ENCODE measurements at places on chromosomes 2 and 18.

DNA sequence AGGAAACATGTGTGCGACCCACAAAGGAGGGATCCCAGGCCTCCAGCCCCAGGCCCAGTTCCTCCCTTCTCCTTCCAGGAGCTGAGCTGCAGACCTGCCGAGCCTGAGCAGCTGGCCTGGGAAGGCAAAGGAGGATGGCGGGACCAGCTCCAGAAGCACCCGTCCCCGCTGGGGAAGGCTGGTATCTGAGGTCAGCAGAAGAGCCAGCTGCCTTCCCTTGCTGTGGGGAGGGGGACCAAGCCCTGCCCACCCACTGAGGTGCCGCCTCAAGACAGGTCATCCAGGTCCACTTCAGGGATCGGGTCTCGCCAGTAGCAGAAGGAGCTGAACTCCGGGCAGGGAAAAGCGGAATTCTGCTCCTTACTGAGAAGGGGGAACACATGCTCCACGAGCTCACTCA, 73.2 kb downstream of the EMILIN2 start:
- DNase-seq: no peak

- DNase-seq: no peak
Observed at GRCh38 chr2:136016836-136017235, 31.4 kb upstream of the DARS1 start.

GRCh38 chr2:65607662-65608305, 175.4 kb upstream of the SPRED2 start:
- DNase-seq: no peak

DNA sequence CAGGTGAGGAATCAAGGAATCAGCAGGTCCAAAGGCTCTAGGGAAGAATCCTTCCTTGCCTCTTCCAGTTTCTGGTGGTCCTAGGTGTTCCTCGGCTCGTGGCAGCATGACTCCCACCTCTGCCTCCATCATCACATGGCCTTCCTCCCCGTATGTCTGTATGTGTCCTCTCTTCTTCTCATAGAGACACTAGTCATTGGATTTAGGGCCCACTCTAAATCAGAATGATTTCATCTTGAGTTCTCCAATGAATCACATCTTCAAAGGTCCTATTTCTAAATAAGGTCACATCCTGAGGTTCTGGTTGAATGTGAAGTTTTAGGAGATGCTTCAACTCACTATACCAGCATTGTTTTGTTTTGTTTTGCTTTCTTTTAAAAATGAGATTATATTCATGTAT, 11.1 kb upstream of the AGFG1 start:
- no peak for DNase-seq

DNA sequence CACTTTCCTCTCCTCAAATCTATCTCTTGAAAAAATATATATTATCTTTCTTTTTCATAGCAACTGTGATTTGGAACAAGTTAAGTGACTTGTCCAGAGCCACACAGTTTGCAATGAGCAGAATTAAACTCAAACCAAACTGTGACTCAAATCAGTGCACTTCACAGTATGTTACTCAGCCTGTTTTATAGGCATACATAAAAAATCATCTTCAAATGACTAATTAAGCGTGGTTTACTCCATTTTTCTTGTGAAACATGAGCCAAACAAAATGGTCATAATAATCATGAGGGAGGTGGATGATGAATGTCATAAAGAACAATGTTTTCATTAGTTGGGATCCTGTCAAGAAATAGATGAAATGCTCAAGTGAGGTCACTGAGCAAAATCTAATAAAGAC, 6.1 kb upstream of the CCDC178 start:
- no peak for DNase-seq

GRCh38 chr18:32271672-32272208, 81.9 kb downstream of the MEP1B start:
- DNase-seq: no peak

GRCh38 chr18:21481739-21482138, 118.8 kb downstream of the ESCO1 start:
- DNase-seq: no peak

- DNase-seq: no peak
Observed at GRCh38 chr2:194346193-194346592, 1310.8 kb upstream of the SLC39A10 start.

DNA sequence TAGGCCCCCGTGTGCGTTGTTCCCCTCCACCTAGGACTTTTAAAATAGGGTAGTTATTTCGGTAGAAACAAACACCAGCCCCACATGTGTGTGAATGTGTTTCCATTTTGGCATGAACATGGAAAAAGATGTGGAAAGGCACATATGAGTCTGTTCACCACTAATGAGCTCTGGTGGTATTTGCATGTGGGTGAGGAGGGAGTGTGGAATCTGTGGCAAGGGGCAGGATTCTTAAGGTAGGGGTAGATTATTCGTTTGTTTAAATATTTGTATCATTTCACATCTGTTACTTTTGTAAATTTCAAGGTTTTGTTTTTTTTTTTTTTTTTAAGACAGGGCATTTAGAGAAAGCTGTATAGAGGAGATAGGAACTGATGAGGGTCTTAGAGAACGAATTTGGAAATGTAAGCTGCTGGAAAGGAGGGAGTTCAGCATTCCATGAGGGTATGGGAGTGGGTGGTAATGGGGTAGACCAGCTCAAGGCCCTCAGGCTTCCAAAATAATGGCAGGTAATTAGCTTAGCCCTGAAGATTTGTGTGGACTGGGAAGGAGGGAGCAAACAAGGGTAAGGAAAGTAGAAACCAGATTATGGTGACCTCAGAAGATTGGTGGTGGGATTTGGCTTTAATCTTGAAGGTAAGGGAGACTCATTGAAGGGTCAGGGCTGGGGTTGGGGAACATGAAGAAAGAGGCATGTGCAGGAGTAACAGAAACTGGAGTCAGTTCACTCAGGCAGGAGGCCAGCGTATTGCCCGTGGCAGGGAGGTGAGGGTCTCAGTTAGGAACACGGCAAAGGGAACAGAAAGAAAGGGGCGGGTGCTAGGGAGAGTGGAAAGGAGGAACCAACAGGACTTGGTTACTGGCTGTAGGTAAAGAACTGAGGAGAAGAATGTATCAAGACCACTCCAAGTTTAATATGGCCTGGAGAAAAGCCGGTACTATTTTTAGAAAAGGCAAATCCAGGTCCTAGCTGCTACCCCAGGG, 123.6 kb downstream of the PLB1 start:
- DNase-seq: no peak

DNA sequence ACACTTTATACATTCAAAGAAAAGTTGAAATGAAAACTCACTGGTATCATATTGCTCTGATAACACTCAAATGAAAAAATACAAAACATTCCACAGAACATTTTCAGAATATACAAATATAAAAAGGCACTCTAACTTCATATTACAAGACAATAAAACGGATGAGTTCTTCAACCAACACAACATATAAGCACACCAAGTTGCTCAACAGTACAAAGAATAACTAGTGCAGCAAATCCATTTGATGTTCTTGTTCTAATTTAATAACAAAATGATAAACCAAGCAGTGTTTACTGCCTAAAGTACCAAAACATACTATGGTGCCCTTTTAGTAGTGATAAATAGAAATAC, 60.8 kb upstream of the PGAP1 start:
- no peak for DNase-seq

GRCh38 chr2:19536136-19536535, 177.7 kb upstream of the OSR1 start:
- peak; percentile 61 for DNase-seq

GRCh38 chr2:198327526-198327925, 523.1 kb downstream of the PLCL1 start:
- no peak for DNase-seq

DNA sequence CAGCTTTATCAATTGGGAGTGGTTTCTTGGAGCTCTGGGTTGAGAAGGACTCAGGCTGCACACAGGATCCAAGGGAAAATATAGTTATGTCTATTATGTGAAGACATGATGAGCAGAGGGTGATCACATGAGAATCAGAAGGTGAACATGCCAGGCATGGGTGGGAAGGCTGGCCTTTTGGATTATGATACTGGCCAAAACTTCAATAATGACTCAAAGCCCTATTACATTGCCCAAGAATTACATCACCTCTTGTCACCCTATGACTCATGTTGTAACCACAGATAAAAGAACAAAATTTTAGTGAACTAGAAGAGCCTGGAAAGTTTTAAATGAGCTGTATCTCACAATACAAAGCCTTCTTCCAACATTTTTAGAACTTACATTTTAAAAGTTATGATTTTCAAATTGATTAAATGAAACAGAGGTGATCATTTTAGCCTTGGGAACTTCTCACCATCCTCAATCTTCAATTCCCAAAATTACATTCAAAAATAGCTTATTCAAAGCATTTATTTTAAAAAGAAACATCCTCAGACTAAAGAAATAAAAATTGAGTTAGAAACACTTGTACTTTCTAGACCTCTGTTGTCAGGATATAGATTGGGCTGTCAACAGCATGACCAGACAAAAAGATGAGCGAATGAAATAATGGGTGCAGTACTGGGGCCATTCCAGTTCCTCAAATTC, 428.3 kb downstream of the MBD2 start:
- DNase-seq: no peak

DNA sequence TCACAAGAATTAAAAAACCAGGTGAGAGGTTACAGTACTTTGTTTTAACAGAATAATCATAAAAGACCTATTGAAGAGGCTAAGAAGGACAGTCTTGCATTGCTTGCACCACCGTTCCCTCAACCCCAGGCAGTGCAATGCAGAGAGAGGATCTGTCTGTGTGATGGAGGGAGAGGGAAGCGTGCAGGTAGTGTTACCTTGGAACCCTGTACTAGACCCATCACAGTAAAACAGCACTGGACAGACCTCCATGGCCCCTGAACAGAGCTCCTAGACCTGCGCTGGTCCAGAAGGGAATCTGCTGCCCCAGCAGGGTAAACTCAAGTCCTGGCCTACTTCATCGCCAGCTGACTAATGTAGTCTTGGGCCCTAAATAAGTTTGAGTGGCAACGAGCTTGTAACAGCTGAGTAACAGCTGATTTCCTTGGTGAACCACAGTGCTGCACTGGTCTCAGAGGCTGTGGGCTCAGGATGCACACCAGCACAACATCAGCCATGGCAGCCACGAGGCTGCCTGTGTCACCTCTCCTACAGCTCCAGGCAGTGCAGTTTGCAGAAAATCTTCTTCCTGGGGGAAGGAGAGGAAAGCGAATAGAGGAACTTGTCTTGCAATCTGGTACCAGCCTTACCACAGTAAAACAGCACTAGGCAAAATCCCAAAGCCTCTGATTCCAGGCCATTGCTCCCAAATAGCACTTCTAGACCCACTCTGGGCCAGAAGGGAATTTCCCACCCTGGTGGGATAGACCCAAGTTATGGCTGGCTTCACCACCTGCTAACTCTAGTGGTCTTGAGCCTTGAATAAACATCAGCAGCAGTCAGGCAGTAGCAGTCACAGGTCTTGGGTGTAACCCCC, 417.2 kb downstream of the CDH7 start:
- no peak for DNase-seq

DNA sequence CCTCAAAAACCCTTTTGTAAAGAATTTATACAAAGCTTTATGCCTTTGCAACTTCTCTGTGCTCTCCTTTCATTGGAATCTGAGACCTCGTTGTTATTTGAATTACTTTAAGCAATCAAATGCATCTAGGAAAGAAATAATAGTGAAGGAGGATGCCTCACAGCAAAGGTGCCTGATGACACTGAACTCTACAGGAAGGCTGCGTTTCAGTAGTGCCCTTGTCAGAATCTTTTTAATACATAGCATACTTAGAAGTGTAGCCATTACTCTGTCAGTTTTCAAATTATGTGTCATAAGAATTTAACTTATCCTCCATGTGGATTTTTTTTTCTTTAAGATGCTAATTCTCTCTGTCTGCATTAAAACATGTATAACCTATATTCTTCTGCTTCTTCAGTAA, 9.6 kb upstream of the LYPD6B start:
- DNase-seq: no peak

Measured in RWPE2 (cell line).